ENCODE measurements at places on chromosomes 4 and X.

DNA sequence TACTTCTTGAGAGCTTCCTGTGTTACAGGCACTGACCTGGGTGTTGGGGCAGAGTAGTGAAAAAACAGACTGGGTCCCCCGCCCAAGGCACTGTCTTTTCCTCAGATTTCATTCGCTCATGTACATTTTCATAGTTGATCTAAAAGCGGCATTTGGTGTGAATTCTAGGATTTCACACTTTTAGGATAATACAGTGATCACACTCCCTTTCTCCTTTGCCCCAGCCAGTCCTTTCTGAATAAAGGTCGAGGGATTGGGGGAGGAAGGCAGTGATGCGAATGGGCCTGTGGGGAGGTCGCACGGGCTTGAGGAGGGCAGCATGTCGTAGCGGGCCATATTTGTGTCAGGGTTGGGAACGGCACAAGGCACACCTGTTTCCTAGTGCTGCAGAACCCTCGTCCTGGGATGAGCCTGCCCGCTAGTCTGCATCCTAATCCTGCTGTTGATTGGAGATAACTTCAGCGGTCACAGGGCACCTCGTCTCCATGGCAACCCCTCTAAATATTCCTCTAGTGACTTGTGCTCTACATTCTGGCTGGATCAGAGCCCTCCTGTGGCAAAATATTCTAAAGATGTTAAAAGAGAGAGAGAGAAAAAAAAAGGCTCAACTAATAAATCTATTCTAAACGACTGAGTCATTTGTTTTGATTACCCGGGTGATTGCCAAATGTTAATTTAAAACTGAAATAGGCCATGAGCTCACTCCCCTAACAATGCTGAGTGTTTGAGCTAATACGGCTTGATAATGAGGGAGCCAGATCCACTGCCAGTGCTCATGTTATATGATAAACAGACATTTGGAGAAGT is 21.8 kb downstream of the FHL1 start:
- peak; percentile 56 for DNase-seq

GRCh38 chr4:80008971-80009370 is 64.1 kb downstream of the ANTXR2 start:
- DNase-seq = no peak

DNA sequence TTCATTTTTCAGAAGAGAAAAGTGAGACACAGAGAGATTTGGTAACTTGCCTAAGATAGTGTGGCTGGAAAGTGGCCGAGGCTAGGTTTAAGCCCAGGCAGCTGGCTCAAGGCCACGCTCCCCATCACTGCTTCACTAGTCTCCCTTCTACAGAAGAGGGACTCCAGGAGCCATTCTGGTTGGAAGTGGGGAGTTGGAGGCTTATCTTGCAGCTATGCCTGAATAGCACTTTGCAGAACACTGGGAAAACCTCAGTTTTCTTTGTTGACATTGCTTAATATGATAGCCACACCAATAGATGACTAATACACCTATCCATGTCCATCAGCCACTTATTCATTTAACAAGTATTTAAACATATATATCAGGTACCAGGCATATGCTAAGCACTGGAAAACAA is 18.5 kb downstream of the LRRC66 start:
- no peak for DNase-seq

DNA sequence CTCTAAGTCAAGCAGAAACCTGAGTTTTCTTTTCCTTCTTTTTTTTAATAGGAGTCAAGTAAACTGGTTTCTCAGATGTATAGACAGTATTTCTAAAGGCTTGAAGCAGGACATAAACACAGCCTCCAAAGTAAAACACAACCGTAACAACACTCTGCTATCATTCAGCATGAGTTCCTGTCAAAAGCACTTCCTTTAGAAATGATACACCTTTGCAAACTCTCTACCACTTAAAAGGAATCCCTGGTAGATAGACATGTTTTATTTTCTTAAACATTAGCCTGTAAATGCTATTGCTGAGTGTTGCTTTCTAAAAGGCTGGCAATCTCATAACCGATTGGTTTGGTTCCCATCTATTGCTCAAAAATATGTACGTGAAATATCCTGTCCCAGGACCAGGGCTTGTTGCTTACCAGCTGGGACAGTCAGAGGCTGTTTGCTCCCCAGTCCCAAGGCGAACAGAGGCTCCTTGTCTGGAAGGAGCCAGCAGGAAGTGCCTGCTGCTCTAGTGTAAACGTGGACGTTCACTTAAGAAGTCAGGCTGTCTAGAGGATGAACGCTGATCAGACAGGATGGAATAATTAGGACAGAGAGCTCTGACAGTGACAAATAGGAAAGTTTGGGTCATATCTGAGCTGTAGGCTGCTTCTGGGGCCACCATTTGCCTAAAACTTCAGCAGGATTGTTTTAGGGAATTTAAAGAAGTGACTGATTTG is 173.9 kb upstream of the KLF3 start:
- no peak for DNase-seq

- DNase-seq = no peak
Observed at GRCh38 chr4:25001509-25001908, 29.2 kb downstream of the LGI2 start.

- DNase-seq = no peak
Observed at GRCh38 chr4:56414135-56414670, 21.2 kb downstream of the PPAT start.

- DNase-seq = no peak
Observed at GRCh38 chrX:123476611-123477219, 256.1 kb downstream of the THOC2 start.

DNA sequence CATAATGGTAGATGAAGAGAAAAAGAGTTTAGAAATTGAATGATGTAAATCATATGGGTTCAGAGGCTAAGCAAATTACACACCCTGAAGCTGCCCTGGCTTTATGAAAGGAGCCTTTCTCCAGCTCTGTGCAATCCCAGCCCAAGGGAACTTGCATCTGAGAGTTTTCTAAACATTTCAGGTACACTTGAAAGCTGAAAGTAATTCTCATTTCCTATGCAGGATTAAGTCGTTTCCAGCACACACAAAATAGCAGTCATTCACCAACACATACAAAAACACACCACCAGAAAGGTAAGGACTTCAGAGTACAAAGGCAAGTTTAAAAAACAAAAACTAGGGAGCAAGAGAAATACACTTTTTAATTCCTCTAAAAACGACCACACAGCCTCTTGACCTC is 1.7 kb downstream of the PDGFC start:
- DNase-seq = no peak

- DNase-seq = no peak
Observed at GRCh38 chr4:104677116-104677515, 182.4 kb upstream of the CXXC4 start.

DNA sequence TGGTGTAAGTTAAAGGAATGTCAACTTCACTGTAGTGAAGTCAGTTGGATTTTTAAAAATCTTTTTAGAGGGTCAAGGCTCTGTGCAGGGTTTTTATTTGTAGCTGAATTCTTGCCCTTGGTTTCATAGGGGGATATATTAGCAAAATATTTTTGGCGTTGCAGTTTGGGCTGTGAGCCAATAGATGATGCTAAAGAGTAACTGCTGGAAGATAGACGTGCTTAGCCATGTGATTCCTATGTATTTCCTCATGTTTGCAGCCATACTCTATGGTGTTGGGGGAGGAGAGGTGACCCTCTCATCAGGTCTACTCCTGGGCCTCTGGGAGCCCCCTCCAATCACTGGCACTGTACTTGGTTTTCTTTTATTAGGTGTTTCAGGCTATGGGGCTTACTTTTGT is 246.7 kb upstream of the ARHGAP24 start:
- DNase-seq = no peak

DNA sequence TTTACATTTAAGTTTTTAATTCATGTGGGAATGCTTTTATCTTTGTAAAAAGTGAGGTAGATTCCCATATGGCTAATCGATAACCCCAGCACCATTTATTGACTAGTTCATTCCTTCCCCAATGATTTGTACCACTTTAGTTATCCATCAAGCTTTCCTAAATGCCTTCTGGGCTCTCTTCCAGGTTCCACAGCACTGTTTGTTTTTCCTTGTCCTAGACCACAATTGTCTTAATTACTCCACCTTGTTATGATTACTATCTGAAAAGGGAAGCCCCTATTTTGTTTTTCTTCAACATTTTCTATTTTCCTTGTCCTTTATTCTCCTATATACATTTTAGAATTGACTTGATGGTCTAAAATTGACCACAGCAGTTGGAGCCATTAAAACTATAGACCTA is 48.5 kb upstream of the GPRIN3 start:
- DNase-seq = no peak

DNA sequence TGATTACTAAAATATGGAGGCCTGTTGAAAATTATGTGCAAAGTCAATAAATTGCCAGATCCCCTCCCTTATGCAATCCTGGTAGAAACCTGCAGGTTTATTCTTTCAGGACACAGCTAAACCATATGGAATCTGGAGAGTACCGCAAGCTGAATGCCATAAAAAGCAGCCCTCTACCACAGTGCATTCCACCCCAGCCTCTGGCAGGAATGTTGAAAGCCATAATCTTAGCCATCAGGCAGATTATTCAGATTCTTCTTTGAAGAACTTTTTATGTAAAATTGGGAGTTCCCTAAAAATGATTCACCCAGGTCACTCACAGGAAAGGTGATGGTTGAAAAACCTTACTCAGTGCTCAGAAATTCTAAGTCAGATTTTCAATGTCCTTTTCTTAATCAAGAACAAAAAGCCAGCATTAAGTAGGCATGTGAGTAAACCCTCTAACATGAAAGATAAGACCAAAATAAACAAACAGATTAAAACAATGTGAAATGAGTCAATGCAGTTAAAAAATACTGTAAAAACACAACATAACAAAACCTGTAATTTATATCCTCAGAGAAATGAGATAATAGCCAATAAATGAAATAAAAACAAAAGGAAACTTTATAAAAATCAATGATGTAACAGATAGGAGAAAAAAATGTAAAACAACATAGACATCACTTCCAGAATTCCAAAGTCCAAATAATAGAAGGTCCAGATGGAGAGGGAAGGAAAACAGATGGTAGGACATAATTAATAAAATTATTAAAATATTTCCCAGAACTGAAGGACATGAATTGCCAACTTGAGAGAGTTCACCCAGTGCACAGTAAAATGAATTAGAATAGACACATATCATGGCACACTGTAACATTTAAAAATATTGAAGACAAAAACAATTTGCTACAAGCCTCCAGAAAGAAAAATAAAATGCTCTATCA is 226.9 kb downstream of the FSTL5 start:
- no peak for DNase-seq
